ENCODE measurements at places on chromosomes 7 and 10. TPM values are rescaled to one million over a fixed set of nuclear protein-coding genes. Genes with fewer than 3 reads are reported as not detected.

FRAT1 gene
- total RNA-seq: 1.2 TPM

- H3K36me3 ChIP-seq: no peaks in the 10 kb centered on the region
- no peak overlapping the region for H3K4me3 ChIP-seq
- peaks cover 7% of the 10 kb centered on the region for H3K27me3 ChIP-seq
- H3K4me1 ChIP-seq: peaks cover 15% of the 10 kb centered on the region
- H3K27ac ChIP-seq: no peak overlapping the region
Observed at GRCh38 chr10:77411805-77412204, 225.8 kb downstream of the KCNMA1 start.

DNA sequence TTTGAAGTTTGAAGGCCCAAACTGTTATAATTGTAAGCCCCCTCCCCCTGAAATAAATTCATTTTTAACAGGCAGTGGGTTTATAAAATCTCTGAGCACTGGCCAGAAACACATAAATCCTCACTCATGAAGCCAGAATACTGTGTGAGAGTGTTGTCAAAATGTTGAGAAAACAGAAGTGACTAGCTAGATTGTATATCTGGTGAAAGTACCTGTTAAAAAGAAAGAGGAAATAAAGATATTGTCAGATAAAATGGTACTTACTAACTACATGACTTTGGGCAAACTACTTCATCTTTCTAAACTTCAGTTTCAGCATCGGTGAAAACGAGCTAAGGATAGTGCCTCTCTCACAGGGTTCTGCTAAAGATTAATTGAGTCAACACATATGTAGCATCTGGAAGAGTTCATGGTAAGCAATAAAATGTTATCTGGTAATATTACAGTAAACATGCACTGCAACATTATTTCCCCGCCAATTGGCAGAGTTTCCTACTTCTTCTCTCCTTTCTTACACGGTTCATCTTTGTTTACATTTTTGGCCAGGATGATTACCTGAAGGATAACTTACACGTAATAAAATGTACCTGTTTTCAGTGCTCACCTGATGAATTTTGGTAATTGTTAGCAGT, 202.5 kb upstream of the CHRM2 start:
- no peaks in the 10 kb centered on the region for H3K27me3 ChIP-seq
- no peak overlapping the region for H3K4me3 ChIP-seq
- no peak for DNase-seq
- no peak overlapping the region for H3K27ac ChIP-seq
- H3K36me3 ChIP-seq: no peaks in the 10 kb centered on the region

NEUROG3 gene
- not detected for total RNA-seq

- no peaks in the 10 kb centered on the region for H3K36me3 ChIP-seq
- H3K4me3 ChIP-seq: no peak overlapping the region
- DNase-seq: peak; percentile 26
- H3K27me3 ChIP-seq: no peaks in the 10 kb centered on the region
- no peaks in the 10 kb centered on the region for H3K4me1 ChIP-seq
- no peak overlapping the region for H3K27ac ChIP-seq
Observed at GRCh38 chr10:104146882-104147281, 24.9 kb downstream of the SFR1 start.

- DNase-seq: peak; percentile 42
- H3K27ac ChIP-seq: no peak overlapping the region
- no peak overlapping the region for H3K4me3 ChIP-seq
Observed at GRCh38 chr10:72875250-72876055, 18.1 kb upstream of the OIT3 start.

GIMAP6 gene
- 18.7 TPM for total RNA-seq

DNA sequence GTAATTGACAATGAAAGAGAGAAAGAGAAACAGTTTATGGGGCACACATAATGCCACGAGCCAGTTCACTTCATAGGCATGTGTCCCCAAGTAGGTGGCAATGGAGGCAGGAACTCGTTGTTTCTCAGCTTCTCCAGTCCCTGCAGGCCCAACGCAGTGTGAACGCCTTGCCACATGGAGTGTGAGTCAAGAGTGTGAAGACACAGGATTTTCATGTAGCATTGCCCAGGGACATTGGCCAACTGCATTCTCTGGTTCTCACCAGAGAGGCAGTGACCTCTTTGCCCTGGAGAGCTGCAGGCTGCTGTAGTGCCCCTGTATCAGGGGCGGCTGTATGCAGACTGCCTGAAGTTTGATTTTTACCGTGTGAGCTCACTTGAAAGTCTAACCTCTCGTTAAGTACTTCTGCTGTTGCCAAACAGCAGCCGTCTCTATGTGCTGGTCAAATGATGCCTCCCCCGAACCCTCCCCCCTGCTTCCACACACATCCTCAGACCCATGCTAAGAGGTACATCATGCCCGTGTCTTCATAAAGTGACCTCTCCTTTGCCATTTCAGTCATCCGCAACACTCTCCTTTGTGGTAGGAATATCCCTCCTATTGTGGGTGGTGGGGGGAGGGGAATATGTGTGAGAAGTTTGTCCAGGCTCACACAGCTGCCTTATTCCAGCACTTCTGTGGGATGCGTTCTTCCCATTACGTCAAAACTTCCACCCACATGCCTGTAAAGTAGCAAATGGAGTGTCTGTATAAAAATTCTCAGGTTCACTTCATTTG, 12.7 kb downstream of the LRRC18 start:
- H3K4me3 ChIP-seq: no peak overlapping the region
- no peak overlapping the region for H3K27ac ChIP-seq
- peak; percentile 60 for DNase-seq
- H3K4me1 ChIP-seq: peaks cover 14% of the 10 kb centered on the region
- peaks cover 2% of the 10 kb centered on the region for H3K27me3 ChIP-seq
- H3K36me3 ChIP-seq: no peaks in the 10 kb centered on the region

PRF1 gene
- 0.53 TPM for total RNA-seq

DNA sequence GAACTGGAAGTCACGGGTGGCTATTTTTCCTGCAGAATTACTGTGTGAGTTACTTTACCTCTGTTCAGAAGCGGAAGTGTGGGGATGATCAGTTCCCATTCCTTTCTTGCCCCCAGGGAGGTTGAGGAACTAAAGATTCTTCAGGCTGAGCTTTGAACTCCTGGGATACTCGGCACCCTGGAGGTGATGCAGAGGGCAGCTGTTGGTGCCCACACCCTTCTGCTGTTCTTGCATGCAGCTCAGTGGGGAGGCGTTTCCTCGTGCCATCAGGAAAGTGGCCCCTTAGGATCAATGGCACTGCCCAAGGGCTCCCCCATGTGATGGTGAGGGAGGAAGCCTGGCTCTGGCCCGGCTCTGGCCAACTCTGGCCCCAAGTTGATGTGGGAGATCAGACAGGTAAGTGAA, 44.7 kb upstream of the MXI1 start:
- H3K27ac ChIP-seq: no peak overlapping the region
- no peak for DNase-seq
- H3K36me3 ChIP-seq: no peaks in the 10 kb centered on the region

DNA sequence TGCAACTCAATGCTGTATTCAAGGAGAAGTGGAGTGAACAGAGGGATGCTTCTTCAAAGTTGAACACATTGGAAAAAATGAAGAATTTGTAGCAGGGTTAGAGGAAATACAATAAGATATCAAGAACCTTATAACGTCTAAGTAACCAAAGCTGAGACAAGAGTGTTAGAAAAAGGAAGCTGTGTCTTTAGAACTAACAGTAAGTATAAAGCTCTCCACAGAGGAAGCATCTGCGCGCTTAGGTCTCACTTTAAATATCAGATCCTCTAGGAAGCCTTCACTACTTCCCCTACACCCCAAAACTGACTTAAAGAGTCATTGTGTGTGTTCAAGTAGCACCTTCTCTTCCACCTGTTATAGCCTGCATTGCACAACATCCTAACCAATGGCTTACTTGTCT, 43.0 kb downstream of the CH25H start:
- no peaks in the 10 kb centered on the region for H3K27me3 ChIP-seq
- peak; percentile 37 for DNase-seq
- H3K4me1 ChIP-seq: no peaks in the 10 kb centered on the region

NXPH1 gene
- not detected for total RNA-seq

DNA sequence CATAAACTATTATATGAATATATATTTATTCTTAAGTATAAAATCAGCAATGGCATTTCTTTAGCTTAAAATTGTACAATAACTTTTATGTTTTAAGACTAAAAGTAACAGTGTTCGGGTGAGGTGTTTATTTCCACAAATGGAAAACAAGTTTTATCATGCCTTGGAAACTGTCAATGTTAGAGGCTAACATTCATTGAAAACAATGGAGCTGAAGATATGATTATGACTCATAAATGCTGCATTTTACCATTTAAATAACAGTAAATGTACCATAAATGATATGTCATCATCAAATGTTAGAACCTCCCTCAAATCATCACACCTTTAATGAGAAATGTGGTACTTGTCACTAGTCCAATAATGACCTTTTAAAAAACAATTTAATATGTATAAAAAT, 897.3 kb downstream of the PCDH15 start:
- no peaks in the 10 kb centered on the region for H3K36me3 ChIP-seq
- H3K4me1 ChIP-seq: no peaks in the 10 kb centered on the region
- no peak overlapping the region for H3K4me3 ChIP-seq
- DNase-seq: no peak
- no peak overlapping the region for H3K27ac ChIP-seq

DNA sequence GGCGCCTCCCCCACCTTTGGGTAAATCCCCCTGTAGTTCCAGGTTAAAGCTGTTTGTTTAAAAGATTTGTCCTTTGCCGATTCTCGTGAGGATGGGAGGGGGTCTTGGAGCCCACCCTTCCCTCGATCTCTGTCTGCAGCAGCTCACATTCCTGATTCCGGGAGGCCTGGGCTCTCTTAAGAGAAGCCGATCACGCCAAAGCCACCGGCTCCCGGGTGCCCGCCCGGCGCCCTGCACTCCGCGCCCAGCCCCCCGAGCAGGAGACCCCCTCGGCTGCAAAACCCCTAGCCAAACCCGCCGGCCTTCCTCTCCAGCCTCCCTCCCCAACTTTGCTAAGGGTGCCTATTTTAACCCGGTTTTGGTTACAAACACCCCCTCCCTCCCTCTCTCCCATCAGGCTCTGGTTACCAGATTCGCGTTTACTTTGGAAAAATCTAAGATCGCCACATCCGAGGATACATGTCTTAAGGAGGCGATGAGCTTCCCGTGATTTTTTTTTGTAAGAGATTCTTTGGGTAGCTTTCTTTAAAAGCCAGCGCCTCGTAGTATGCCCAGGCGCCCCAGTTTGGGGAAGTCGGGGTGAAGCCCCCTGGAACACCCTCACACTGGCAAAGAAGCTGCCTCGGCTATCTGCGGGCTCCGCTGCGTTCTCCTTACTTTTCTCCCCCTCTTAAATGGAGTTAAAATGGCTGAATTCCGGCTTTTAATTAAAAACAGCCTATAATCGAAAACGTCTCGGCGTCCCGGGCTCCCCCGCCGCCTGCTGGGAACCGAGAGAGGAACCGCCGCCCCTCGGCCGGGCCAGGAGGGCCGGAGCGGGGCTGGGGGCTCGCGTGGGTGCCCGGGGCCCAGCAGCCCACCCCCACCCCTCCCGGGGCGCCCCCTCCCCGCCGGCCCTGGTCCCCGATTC, 983 bp downstream of the TNRC18 start:
- DNase-seq: peak; percentile 79
- no peaks in the 10 kb centered on the region for H3K27me3 ChIP-seq
- peaks cover 25% of the 10 kb centered on the region for H3K4me1 ChIP-seq
- peak overlapping the region; percentile 97 for H3K27ac ChIP-seq
- H3K36me3 ChIP-seq: peaks cover 6% of the 10 kb centered on the region
- H3K4me3 ChIP-seq: peak overlapping the region; percentile 77

NCF1 gene
- 0.66 TPM for total RNA-seq

- H3K27ac ChIP-seq: peak overlapping the region; percentile 98
- H3K4me1 ChIP-seq: peaks cover 14% of the 10 kb centered on the region
- H3K4me3 ChIP-seq: peak overlapping the region; percentile 99
Observed at GRCh38 chr7:55366461-55367070, 1.4 kb downstream of the LANCL2 start.

All from muscle of leg (tissue), 16 donors.